ENCODE measurements at places on chromosomes 12 and 14.

DNA sequence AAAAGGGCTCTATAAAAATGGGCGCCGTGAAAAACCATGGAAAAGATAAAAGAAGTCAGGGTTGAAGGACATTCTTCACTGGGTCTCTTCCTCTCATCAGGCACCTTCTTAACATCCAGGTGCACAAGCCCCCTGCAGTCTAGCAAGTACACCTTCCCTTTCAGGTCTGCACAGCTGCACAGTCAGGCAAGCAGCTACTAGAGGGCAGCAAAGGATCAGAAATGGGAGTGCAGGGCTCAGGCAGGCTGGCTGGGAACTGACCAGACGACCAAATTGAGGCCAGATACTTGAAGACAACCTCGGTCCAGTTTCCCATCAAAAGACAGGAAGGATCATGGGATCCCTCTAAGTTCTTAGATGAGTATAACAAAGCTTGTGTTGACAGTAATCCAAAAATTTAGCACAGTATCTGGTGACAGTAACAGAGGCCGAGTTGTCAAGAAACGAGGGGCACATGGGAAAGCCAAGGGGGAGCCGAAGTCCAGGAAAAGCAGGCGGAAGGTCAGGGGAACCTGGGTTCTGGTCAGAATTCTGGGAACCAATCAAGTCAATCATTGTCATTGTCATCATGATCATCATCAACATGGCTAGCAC, 10.1 kb upstream of the GRIP1 start:
- DNase-seq: no peak

GRCh38 chr12:112665958-112666357, 125.6 kb upstream of the RPH3A start:
- DNase-seq: no peak

DNA sequence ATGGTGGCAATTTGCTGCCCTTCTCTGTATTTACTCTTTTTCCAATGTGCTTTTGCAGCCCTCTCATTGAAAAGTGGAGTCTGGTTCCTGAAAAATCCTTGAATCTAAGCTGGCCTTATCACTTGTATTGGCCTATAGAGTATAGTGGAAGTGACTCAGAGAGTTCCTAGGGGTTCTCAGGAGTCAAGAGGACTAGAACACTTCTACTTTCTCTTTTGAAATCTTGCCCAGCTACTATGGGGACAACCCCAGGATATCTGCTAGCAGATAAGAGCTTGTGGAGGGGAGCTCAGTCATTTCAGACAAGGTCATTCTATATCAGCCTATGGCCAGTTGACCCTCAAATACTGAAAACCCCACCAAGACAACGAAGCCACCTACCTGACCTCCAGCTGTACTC, 26.7 kb upstream of the WSCD2 start:
- DNase-seq: no peak

GRCh38 chr12:85951823-85952222, 77.7 kb downstream of the NTS start:
- no peak for DNase-seq

GRCh38 chr14:42469637-42470426, 863.2 kb downstream of the LRFN5 start:
- DNase-seq: no peak

- no peak for DNase-seq
Observed at GRCh38 chr12:52872644-52873389, 24.0 kb upstream of the KRT78 start.

DNA sequence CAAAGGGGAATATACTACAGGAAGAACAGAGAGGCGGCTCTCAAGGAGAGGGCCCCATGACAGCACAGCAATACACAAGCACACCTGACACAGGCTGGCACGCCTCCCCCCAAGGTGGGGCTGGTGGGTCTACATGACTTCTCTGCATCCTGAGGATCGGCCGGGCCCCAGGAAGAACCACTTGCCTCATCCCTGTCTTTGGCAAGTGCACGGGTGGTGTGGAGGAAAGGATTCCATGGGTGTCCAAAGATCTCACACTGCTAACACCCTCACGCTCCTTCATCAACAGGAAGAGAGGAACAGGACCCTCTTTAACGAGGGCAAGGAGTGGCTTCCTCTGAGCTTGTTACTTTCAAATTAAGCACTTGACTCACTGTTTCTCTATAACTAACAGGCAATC, 7.3 kb downstream of the VAMP1 start:
- no peak for DNase-seq

- no peak for DNase-seq
Observed at GRCh38 chr14:23183479-23183878, at the start of gene SLC7A8. SLC7A8 (minus strand) TSS chr14:23183660; CDS start chr14:23182914, 746 bp downstream.

DNA sequence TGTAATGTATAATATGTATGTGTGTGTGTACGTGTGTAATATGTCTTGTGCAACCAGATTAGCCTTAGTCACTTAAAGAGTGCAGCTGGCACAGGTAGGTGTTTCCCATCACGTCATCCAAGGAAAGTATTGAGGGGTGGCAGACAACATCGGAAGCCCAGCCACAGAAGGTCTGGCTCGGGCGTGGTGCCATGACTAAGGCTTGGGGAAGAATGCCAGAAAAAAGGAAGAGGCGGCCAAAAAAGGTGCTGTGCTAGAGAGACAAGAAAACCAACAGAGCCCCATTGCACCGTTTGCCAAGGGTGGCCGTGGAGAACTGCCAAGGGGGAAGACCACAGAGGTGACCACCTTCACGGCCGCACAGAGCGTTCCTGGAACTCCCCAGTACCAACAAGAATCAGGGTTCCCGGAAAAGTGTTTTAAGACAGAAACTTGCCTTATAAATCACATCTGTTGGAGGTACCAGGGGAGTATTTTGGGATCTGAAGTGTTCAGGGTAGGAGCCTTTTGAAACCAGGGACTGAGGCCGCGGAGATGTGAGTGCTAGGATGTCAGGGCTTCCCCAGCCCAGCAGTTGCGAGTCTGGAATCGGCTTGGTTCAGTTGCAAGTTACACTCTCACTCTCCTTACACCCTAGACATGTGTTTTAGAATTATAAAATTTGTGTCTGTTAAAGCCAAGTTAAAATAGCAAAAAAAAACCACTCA, 131.2 kb upstream of the DYRK2 start:
- DNase-seq: no peak

DNA sequence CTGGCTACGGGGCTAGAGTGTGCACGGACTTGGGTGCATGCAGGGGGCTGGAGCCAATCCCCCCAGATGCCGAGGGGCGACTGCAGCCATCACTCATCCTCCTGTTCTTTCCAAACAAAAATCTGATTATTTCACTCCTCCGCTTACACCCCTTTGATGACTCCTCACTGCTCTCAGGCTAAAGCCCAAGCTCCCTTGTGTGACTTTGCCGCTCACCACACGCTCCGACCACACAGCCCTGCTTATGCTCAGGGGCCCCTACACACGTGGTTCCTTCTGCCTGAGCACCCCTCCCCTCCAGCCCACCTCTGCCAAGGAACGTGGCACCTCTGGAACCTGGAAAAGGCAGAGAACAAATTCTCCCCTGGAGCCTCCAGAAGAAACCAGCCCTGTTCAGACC, 13.7 kb downstream of the CHFR start:
- no peak for DNase-seq

DNA sequence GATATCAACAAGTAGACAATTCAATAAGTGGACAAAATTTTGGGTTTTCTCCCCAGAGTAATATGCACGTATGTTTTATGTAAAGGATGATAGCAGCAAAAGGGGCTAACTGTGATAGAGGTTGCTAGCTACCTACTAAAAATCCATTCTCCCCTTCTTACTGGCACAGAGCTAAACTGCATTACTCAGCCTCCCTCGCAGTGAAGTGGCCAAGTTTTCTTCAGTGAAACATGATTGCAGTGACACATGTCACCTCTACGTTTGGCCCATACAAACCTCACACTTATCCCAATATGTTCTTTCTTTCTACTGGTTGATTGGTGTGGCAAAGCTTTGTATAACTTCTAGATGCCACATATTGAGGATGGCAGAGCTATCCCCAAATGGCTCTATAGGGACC, 34.3 kb downstream of the GPR65 start:
- no peak for DNase-seq

GRCh38 chr12:26340649-26341048, 145.3 kb downstream of the SSPN start:
- DNase-seq: no peak

- no peak for DNase-seq
Observed at GRCh38 chr12:55686366-55687010, 21.2 kb downstream of the ITGA7 start.

GRCh38 chr12:130205495-130205894, 43.2 kb downstream of the FZD10 start:
- no peak for DNase-seq

DNA sequence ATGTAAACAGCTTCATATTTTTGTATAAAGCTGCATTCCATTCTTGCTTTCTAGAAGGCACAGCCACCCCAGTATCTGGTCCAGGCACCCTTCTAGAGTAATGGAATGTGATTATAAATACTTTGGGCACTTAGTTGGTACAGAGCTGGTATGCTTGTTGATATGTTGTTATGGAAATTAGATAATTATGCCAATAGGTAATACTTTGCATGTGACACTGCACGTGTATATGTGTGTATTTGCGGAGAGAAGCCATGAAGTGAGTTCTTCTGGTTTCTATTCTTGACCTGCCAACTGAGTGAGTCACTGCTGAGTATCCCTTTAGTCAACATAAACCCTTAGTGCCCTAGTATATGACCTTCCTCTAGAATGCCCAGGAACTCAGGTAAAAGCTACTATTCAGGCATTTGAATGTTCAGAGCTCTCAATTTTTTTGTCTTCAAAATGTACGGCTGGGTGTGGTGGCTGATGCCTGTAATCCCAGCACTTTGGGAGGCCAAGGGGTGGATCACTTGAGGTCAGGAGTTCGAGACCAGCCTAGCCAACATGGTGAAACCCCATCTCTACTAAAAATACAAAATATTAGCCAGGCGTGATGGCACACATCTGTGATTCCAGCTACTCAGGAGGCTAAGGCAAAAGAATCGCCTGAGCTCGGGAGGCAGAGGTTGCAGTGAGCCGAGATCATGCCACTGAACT, 6.2 kb upstream of the TCP11L2 start:
- no peak for DNase-seq

- DNase-seq: no peak
Observed at GRCh38 chr12:19036673-19037357, 92.7 kb upstream of the PLEKHA5 start.

- no peak for DNase-seq
Observed at GRCh38 chr12:49131894-49132461, 783 bp upstream of the TUBA1B start.

- no peak for DNase-seq
Observed at GRCh38 chr12:95402096-95402495, 71.9 kb upstream of the METAP2 start.

DNA sequence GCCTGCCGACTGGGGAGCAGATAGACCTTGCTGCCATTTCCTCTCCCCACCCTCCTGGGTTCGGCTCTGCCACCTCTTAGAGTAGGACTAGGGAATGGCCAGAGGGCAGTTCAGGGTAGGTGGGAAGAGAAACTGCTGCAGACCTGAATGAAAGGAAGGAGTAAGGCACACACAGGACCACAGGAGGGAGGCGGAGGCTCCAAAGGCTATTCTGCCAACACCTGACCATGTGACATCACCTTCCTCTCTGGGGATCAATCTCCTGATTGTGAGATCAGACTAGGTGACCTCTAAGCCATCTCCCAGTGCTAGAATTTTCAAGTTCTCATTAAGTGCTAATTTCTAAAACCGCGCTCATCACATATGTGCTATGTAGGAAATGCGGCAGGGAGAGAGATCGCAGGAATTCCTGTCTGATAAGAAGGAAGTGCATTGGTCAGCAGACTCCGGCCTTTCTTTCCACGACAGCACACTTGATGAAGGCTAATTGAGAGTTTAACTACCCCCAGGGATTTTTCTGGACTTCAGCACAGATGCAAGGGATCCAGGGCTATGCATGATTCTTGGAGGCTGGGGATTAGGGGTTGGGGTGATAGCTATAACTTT, 11.5 kb upstream of the TSPAN11 start:
- DNase-seq: no peak

- no peak for DNase-seq
Observed at GRCh38 chr14:65335411-65335947, 77.1 kb upstream of the FUT8 start.

GRCh38 chr12:69833696-69834095, 8.7 kb downstream of the MYRFL start:
- no peak for DNase-seq

- DNase-seq: no peak
Observed at GRCh38 chr14:35858521-35859209, 32.5 kb downstream of the BRMS1L start.

DNA sequence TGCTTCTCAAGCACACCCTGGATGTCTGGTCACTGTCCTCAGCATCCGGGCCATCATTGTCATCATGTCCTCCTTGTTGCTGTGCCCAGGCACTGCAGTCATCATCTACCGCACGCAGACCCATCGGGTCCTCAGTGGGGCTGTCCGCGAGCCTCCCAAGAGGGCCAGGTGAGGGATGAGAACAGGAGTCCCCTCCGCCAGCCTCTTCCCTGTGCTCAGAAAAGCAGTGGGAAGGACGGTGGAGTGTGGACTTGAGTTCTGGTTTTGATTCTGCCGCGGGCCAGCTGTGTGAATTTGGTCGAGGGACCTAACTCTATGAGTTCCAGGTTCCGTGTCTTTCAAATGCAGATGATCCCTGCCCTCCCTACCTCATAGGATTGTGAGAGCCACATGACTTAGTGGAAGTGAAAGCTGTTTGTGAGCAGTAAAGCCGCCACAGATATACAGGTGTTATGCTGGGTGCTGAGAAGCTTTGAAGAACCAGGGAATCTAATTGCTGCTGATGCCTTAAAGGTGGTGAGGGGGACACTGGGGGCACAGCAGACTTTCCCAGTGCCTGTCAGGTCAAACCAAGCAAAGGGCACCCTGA, 122.9 kb upstream of the RAP1B start:
- DNase-seq: no peak

- DNase-seq: no peak
Observed at GRCh38 chr12:66965621-66966020, 286.7 kb upstream of the GRIP1 start.

- DNase-seq: no peak
Observed at GRCh38 chr14:90756755-90757345, 59.4 kb downstream of the TTC7B start.

DNA sequence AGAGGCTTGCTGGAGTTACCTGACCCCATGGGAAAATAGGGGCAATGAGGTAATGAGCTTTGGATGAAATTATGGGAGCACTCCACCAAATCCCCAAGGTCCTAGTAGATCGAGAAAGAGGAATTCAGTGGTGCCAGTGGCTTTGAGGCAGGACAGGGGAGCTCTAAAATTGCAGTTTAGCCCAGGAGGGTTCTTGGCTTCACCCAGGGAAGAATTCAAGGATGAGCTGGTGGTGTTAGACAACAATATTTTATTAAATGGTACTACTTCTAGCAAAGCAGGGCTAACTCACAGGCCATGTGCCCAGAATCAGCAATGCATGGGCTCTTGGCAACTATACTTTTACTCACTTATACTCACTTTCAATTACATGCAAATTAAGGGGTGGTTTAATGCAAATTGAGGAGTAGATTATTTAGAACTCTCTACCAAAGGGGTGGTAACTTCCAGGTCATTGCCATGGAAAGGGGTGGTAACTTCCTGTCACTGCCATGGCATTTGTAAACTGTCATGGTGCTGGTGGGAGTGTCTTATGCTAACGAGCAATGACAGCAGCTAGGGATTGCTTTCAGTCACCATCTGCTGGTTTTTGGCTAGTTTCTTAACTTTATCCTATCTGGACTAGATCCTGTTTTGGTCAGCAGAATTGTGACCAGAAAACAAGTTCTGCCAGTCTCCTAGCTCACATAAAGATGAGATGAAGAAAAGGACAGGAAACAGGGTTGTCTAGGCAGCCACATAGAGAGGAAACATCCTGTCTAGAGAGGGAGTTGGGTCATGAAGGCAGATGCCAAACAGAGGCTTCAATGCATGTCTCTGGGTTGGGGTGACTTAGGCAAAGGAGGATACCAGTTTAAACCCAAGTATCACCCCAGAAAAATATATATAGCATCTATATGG, 64.7 kb downstream of the ZNF641 start:
- no peak for DNase-seq

- no peak for DNase-seq
Observed at GRCh38 chr14:76525106-76525821, 149.3 kb downstream of the ESRRB start.

Data from stimulated activated CD4-positive, alpha-beta T cell treated with anti-CD3 and anti-CD28 coated beads, Interleukin-15, amount 100 ng/mL, for 1 hour (primary cell).